ENCODE measurements at places on chromosomes 5 and 9.

GRCh38 chr5:134114886-134115805 is 665 bp downstream of the TCF7 start:
- peak; percentile 75 for DNase-seq

DNA sequence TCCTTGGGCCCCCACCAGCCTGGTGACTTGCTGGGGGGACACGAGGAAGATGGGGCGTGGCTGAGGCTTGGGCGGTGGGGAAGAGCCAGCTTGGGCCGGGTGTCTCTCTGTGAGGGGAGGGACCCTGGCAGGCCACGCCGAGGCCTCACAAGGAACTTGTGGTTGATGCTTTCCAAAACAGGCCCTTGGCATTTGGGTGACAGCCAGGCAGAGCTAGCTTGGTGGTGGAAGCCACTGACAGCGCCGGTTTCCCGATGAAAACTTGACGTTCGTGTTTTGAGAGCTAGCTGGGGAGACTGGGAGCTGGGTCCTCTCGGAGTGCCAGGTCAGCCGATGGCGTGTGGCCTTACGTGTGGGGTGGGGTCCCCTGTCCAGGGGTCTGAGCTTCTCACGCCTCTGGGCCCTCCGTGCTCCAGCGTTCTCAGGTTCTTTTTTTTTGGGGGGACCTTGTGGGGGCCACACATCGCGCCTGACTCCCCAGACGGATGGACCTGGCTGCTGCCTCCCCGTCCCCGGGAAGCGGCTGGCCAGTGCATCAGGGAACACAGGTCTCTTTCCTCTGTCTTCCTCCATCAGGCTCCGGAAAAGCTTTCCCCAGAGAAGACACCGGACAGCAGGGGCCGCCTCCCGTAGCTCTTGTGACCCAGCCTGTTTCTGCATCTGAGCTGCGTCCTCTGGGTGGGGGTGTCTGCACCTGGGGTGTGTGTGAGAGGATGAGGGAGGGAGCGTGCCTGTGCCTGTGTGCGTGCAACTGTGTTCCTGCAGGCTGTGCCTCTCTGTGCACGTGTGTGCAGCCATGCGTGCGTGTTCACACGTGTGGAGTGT is 129.3 kb upstream of the LPCAT1 start:
- DNase-seq = no peak

DNA sequence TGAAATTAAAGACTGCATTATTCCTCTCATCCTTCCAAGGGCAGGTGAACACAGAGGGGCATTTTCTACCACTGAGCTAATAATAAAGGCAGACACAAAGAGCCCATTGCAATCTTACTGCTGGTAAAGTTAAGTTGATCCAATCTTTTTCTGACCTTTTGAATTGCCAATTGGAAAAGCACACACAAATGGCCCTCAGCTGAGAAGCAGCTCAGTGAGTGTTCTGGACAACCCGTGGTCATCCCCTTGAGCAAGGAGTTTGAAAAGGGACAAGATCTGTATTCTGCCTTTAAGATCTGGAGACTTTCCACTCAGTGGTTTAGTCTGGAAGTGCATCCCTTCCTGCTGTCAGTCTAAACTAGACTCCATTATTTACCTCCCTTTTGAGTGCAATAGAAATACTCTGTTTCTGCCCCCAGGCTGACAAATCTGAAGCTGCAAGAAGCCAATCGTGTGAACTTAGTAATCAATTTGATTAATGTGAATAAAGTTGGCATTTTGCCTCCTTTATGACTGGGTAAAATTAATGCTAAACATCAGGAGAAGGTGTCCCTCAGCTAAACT is 835.7 kb downstream of the MAT2B start:
- no peak for DNase-seq

DNA sequence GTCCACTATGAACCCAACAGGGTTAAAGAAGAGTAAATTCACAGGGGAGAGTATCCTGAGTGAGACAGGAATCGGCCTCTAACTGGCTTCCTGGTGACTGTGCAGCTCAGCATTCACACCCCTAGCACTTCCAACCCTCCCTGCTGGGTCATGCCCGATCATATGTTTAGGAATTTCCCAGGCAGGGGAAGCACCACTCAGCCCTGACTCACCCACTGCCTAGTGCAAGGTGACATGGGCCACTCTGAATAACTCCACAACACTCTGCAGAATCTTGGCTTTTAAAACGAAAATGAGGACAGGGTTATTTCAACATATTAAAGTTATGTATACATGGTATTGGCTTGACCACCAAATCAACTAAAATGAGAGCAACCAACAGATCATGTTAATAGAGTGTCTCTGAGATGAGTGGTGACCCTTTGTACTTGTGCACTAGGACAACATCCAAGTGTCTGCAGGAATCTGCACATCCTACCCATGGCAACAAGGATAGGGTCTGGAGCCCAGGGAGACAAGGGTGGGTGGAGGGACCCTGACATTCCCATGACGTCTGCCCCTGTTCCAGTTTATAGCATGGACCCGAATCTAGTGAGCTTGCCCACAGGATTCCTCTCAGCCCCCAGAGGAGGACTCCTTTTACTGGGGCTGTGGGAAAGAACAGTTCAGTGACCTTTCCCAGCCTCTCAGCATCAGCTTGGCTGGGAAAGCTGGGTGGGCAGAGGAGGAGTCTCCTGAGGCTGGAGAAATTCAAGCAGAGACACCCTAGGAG is 485.8 kb downstream of the SEMA5A start:
- no peak for DNase-seq

DNA sequence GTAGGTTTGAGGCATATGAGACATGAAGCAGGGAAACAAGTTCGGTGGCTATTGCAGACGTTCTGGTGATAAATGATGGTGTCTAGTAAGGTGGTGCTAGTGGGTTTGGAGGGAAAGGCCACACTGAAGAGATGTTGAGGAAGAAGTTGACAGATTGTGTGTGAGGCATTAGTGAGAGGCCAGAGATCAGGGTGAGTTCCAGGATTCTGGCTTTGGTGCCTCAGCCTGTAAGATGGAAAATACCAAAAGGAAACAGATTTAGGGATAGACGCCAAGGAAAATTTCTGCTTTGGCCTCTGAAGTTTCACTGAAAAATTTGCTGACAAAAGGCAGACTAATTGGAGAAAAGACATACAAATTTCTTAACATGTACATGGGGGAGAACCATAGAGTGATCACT is 6.4 kb upstream of the PAIP1 start:
- DNase-seq = no peak

DNA sequence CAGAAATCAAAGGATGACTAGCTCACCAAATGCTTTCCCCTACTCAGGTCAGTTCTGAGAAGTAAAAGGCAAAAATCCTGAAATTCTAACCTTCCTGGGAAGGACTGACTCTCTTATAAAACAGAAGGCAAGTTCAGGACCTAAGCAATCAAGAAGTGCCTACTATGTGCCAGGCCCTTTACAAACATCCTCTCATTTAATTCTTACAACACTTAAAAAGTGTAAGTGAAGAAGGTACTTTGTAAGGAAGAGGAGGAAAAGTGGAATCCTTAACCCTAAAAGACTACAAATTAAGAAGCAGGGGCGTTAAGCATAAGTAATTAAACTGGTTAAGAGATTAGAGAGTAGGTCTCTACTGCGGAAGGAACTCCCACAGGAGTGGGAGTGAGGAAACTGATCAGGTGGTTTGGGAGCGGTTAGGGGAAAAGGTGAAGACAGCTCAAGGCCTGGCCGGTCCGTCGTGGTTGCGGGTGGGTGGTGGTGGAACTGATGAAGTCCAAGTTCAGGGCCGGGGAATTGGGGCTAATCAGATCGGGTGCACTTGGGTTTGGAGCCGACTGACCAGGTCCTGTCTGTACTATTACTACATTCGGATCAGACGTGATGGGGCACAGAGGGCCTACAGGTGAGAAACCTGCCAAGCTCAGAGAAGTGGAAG is 839 bp downstream of the MED27 start:
- no peak for DNase-seq

- peak; percentile 53 for DNase-seq
Observed at GRCh38 chr5:69042915-69043654, 50.7 kb upstream of the SLC30A5 start.

DNA sequence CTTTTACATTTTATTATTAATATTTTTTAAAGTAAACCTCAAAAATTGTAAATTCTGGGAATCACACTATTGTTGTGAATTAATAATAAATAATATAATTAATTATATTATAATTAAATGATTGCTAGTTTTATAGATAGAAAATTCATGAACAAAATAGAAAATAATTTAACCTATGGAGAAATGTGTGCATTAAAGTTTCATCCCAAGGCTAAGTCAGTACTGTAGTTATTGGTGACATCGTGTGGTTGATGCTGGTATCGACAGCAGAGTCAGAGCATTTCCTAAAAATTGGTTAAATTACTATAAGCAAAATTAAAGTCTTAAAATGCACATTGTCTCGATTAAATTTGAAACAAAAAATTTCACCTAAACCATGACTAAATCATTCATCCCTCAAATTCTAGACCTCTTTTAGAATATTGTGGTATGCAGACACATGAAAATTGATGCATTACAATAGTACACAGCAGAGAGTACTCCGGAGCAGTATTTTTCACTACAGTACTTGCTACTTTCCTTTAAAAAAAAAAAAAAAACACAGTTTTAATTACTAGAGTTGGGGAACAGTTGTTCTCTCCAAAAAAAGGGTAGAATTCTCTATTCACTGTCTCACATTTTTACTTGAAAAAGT is 73.9 kb downstream of the RORB start:
- no peak for DNase-seq

DNA sequence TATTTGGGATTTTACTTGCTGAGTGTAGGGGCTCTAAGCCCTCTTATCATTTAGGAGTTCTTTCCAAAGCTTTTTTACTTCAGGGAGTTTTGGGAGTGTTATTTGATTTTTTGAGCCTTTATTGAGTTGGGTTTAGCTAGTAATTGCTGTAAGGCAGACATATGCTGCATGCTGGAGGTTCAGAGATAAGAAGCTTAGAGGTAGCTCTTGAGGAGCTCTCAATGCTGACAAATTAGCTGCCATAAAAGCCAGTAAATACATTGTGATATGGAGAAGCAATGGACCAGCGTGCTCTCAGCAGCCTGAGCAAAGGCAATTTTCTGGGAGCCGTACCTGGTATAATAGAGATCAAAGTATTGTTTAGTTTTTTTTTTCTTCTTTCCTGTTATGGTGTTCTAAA is 11.6 kb downstream of the ARHGEF28 start:
- DNase-seq = no peak

GRCh38 chr9:109914280-109915027 is 134.5 kb downstream of the PALM2AKAP2 start:
- DNase-seq = no peak

DNA sequence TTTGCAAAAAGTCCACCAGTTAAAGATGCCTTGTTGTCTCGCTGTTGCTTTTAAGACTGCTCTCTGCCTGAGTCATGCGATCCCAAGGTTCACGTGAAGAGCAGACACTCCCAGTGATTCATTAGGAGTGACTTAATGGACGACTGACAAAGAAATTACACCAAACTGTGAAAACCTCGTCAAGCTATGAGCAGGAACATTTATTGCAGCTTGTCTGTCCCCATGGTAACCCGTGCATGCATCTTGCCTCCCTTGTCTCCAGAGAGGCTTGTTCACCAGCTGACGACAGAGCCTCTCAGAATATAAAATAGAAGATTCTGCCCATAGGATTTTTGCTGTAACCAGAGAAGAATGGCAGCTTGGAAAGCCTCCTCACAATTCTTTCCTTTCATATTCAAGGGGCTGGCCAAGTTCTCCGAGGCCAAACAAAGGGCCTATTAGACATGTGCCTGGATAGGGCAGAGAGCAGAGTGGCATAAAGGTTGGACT is 352.7 kb downstream of the SPOCK1 start:
- DNase-seq = no peak

- no peak for DNase-seq
Observed at GRCh38 chr5:16656561-16657191, 39.9 kb upstream of the RETREG1 start.

DNA sequence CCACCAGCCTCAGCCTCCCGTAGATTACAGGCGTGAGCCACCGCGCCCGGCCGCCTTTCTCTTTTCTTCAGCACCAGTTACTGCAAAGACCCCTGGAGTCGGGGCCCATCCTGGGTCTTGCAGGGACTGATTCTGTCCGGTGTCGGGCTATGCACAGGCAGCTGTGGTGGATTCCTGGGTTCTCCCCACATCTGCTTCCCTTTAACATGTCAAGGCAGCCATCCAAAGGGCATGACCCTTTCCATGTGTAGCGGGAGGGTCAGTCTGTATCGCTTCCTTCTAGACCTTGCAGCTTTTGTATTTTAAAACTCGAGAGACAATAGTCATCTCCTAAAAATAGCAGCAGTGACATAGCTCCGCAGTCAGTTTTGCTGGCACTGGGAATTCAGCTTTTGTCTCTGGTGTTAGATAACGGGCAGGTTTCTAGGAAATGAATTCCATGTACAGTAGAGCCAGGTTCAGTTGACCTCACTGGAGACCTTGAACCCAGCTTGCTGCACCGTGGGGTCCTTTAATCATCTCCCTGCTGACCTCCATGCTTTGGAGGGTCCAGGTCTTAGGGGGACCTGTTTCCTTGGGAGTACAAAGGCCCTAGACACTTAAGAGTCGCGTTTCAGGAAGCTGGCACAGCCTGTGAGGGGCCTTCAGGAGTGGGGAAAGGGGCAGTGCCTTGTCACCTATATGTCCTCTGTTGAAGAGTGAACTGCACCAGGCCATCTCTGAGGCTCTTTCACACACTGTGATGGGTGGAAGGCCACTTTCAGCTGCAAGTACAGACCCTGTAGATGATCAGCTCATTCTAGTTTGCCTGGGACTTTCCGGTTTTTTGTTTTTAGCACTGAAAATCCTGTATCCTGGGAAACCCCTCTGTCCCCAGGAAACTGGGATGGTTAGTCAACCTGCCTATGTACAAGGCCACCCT is 13.8 kb downstream of the ANKRD33B start:
- no peak for DNase-seq

- no peak for DNase-seq
Observed at GRCh38 chr9:3006851-3007250, 163.0 kb upstream of the PUM3 start.

DNA sequence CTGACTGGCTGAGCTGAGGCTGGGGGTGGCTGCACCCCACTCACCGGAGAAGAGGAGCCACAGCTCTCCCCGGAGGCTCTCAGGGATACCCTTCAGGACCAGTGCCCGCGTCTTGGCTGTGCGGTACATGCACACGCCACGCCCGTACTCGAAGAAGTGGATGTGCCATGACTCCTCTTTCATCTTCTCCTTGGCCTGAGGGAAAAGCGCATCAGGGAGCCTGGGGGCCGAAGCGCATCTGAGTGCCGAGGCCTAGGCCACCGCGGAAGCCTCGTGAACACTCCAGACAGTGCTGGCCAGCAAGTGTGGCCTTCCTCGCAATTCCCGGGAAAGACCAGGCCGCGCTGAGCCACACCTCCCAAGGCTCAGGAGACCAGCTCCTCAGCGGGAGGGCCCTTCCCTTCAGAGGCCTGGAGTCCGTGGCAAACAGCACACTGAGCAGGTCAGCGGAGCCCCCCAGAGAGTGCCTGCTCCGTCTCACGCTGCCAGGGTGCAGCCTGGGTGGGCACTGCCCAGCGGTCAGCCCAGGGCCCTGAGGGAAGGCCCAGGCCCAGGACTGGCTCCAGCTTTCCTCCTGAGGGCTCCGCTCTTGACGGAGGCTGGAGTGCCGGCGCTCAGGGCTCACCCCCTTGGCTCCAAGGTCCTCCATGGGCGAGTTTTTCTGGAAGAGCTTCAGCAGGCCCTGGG is 20.5 kb upstream of the MRNIP start:
- no peak for DNase-seq

Data from activated effector memory CD4-positive, alpha-beta T cell treated with Interleukin-2 at 50 U/mL for 16 hours (primary cell).